ENCODE measurements at places on chromosomes 2 and 18.

DNA sequence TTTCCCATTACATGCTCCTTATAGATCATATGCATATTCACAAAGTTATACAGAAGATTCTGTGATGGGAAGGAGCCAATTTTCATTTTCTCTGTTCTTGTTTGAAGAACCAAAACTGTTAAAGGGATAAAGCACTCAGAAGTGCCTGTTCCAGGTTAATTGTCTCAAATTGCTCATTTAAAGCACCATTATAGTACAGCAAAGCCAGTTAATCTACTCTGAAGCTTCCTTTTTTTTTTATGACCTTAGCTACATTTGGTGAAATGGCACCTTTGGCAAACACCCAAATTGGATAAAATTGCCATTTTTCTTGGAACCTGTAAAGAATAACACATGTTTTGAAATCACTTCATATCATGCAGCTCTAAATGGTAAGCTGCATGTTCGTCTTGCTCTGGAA is 1092.3 kb downstream of the BCL11A start:
- DNase-seq, result no peak

GRCh38 chr2:138037090-138037489 is 72.8 kb downstream of the HNMT start:
- DNase-seq, result no peak

DNA sequence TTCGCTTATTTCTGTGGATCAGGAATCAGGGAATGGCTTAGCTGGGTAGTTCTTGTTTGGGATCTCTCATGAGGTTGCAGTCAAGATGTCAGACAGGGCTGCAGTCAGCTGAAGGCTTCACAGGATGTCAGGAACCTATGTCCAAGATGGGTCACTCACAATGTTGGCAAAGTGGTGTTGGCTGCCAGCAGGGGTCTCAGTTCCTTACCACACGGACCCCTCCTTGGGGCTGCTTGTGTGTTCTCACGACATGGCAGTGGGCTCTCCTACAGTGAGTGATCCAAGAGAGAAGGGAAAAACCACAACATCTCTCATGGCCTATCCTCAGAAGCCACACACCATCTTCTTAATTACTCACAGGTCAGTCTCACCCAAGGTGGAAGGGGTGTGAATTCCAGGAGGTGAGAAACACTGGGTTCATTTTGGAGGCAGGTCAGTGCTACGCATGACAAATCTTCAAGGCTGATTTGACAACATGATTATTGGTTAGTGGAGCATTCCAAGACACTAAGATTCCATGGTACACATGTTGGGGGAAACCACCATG is 1.3 kb upstream of the ANTXR1 start:
- DNase-seq, result no peak

DNA sequence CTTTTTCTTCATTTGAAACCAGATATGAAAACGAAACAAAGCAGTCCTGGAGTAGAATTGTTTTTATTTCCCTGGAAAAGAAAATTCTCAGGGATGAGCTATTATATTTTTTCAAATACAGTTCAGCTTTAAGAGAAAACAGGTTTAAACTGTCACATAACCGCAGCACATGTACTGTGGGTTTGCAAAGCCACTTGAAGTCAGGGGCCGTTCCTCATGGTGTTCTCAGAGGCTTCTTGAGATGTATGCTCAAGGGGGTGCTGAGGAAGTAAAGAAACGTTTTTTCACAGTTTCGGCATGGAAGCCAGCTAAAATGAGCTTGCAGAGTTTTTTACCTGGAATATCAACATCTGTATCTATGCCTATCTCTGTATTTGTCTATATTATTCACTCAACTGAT is 225.3 kb downstream of the MC4R start:
- no peak for DNase-seq

DNA sequence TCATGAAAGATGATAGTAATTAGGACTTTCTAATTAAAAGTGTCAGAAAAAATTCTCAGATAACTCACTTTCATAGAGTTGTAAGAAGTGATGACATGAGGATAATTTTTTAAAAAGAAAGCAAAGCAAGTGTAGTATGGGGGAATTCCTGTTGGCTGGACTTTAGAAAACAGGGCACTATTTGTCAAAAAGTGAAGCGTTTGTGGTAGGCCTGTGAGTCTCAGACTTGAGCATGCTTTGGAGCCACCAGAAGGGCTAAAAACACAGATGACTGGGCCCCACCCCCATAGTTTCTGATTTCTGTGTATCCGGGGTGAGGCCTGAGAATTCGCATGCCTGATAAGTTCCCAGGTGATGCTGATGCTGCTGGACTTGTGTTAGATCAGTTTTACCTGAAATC is 222.6 kb upstream of the LRRTM1 start:
- DNase-seq, result no peak

DNA sequence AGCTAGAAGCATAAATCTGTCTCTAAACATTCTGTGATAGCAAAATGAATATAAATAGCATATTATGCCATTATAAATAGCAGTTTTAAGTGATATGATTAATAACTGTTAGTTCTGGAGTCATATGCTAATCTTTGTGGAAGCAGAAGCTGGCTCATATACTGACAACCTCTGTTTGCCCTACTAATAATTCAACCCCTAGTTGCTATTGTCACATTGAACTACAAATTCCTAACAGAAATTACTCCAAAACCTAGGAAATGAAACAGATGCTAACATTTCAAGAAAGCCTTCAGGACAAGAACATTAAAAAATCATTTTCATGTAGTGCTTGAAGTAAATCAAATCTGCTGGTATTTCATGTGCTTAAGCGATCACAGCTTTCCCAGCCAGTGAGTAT is 28.2 kb downstream of the CALCRL start:
- no peak for DNase-seq

GRCh38 chr2:223956300-223956699 is 963 bp upstream of the MRPL44 start:
- no peak for DNase-seq

GRCh38 chr2:29706171-29706720 is 215.1 kb downstream of the ALK start:
- DNase-seq, result no peak

GRCh38 chr2:179201869-179202268 is 62.8 kb downstream of the SESTD1 start:
- DNase-seq, result no peak

GRCh38 chr2:45777996-45778719 is 126.7 kb downstream of the PRKCE start:
- DNase-seq, result no peak

DNA sequence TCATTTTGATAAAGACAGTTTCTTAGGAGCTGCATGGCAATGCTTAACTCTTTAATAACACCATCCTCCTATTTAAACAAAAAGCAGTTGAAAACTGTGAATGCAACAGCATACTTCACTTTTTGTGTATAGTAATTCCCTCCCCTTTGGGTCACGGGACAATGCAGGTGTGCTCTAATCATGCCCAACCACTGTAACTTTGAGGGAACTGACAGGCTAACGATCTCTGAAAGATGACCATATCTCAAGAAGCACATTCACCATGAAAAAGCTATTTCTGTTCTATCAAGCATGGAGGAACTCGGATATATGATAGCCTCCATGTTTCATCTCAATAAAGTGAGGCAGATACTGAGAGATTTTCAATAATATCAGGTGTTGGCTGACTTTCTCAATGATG is 81.1 kb upstream of the CD226 start:
- DNase-seq, result no peak

DNA sequence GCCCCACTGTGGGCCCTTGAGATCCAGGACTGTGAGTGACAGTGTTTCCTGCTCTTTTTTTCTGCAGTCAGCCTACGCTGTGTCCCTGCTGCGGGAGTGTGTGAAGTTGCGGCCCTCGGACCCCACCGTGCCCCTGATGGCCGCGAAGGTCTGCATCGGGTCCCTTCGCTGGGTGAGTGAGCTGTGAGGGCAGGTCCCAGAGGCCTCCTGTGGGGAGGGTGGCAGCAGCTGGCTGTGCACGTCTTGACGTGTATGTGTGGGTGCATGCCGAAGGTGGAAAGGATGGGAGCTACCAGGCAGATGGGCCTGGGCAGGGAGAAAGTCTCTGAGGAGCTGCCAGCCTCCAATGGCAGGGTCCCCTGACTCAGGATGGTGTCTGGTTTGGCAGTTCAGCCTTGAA is 95.7 kb upstream of the MCFD2 start:
- DNase-seq, result no peak

GRCh38 chr2:235021752-235022151 is 69.9 kb downstream of the SH3BP4 start:
- no peak for DNase-seq

DNA sequence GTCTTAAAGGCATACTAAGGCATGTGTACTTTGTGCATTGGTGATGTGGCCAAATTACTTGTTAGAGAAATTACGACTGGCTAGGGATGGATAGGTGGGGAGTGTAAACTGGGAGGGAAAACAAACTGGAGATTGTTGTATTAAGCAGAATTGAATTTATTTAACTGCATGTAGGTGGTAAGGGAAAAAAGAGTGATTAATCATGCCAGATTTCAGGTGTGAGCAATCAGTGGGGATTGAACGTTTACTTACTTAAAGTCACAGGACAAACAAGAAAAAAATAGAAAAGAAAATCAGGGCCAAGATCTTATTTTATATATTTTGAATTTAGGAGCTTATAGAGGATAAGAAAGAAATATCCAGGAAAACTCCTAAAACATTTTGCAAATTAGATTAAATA is 88.6 kb downstream of the GULP1 start:
- no peak for DNase-seq

GRCh38 chr18:24429188-24429587 is 2.7 kb downstream of the IMPACT start:
- no peak for DNase-seq

DNA sequence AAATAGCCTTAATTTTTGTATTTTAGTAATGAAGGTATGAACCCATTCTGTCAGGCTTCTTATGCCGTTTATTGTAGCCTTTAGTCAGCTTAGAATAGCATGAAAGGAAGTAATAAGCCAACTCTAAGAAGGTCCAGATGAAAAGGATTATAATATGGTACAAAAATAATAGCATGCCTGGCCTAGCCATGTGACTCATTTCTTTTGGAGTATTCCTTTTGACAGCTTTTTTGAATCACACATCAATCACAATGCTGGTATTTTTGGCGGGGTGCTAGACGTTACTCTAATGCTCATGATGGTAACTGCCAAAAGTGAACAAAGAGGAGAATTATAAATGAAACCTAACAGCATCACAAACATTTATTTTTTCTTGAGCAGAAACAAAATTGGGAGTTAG is 19.9 kb downstream of the FMNL2 start:
- DNase-seq, result no peak

DNA sequence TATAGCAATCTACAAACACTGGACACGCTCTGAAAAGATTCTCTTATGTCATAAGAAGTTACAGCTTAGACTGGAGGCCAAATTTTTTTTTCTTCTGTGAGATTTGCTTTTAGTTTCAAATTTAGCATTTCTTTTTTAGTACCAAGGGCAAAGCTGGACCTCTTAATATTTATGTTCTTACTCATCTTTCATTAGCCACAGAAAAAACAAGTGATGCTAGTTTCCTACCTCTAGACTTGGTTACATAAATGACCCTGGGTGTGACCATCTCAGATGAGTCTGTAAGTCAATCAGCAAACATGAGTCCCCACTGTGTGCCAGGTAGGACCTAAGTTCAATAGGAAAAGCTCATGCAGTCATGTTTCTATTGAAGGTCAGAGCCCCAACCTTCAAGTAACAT is 94.4 kb downstream of the MEP1B start:
- DNase-seq, result no peak

- no peak for DNase-seq
Measured at GRCh38 chr2:163319006-163319405, 416.8 kb downstream of the FIGN start.

DNA sequence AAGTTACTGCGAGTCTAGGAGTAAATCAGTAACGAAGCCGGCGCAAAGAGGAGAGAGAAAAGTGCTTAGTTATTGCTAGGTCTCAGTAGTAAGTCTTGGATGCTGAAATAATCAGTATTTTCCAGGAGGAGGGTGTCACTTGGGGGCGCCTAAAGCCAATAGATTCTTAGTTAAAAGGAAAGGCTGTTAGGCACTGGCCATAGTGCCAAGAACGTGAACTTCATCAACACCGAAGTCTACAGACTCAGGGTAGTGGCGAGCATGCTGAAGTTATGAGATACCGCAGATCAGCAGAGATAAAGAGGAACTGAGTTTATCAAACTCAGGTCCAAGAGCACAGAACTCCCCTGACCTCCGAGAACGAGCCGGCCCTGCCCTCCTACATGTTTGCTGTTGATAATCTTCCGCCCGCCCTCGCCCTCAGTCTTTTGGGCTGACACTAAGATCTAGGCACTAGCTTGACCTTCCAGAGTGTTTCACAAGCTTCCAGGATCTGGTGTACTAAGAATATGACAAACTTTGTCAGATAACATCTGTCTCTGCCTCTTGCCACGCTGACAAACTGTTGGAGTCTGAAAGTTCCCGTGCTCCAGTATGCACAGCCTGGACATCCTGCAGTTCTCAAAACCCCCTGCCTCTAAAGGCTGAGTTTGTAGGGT is 49.2 kb downstream of the CYB5A start:
- DNase-seq, result no peak

DNA sequence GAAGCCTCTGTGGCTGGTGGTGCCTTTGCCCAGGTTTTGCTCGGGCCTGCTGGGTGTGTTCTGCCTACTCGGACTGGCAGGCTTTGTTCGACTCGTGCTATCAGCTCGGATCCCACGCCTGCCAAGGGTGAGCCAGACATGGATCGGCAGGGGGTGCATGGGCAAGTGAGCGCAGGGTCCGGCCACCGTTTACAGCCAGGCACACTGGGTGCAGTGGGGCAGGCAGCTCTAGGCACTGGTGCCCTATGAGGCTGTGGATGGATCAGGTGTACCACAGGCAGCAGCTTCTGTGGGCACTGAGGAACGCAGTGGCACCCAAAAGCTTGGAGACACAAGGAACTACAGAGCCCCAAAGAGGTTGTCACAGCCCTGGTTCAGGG is 25.6 kb downstream of the MARCHF7 start:
- DNase-seq, result no peak

DNA sequence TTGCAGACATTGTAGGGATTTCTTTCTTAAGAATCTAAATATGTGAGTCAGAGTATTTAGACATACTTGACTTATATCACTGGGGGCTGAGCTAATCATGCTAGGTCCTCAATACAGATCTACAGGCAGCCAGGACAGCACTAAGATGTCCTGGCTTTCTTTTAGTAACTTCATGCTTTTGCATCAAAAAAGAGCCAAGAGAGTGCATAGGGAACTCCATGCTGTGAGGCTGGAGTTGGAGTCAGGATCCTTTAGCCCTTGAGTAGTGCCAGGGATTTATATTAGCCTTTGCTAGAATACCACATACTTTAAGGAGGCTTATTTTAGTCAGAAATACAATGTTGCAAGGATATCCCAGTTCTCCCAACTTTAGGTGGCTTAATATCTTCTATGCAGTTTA is 289.7 kb downstream of the CCDC85A start:
- DNase-seq, result no peak

DNA sequence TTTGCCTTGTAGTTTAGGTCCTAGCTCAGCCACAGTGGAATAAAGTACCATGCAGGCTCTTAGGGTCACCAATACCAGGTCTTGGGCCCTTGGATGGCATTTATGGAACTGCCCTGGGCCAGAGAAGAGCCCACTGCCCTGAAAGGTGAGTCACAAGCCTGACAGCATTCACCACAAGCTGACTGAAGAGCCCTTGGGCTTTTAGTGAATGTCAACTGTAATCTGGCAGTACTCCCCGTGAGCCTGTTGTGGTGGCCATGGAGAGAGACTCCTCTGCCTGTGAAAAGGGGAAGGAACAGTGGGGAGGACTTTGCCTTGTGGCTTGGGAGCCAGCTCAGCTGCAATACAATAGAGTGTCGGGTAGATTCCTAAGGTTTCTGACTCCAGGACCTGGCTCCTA is 1389.7 kb downstream of the DSC3 start:
- no peak for DNase-seq
